ENCODE measurements at places on chromosomes 12 and 14.

DNA sequence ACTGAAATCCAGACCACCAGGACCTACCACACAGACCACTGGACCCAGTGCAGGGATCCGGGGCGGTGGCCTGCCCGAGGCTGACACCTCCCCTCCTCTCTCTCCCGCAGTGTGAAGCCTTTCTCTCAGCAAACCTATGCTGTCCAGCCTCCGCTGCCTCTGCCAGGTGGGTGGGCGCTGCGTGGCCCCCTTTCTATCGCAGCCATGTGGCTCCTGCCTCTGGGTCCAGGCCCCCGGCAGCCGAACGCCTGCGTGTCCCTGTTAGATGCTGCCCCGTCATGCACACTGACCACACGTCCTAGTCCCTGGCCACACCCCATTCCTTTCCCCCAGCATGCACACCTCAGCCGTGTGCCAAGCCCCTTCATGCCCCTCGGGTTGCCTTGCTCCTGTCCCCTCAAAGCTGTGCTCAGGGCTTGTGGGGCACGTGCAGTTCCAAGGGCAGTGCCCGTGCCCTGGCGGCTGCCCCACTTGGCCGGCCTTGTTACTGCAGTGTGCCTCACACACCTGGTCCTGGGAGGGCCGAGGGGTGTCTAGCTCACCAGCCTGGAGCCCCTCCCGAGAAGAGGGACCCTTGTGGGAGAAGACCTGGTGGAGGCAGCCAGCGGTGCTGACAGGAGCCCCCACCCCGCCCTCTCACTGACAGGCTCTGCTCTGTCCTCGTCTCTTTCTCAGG lies 58.0 kb upstream of the TSPAN9 start:
- no peak for DNase-seq

DNA sequence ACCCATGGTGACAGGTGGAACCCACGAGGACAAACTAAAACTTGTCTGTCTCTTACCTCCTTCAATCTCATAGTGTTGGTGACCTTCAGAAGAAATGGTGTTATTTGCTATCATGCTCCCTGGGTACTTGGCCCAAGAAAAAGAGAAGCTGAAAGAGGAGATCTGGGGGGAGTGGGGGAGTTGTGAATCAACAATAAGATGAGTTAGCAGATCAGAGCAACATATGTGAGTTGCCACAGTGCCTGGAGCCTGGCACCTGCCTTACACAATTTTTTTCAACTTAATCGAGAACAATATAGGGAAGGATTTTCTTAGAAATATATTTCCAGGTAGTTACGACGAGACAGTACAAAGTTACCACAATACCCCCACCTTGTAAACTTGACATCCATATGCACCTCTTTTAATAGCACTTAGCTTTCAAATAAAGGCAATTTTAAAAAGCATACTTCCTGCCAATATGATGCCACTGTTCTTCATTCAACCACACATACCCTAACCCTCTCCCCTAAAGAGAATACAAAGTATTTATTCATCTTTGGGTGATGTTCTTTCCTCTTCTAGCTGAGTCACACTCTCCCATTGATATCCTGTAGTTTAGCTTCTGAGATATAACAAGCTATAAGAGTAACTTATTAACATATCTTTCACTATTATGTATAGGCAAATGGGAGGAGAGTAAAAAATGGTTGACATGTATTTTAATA lies 424.1 kb upstream of the OR4E1 start:
- DNase-seq: no peak

DNA sequence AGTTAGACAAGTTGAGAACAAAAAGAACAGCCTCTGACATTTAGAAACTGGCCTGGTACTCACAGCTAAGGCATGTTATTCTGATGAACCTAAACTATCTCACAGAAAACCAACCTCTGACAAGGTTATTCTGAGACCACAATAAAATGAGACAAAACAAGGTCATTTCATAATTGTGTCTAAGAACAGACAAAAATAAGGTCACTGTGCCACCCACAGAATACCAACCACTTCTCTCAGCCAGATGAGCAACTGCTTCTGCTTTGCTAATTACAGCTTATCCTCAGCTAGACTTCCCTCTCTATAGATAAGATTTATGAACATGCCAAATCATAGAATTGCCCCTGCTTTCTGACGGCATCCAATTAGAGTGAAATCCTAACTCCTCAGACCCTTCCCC lies 52.2 kb upstream of the CRACR2A start:
- DNase-seq: no peak

GRCh38 chr14:99548255-99548654 lies 55.8 kb downstream of the CCDC85C start:
- DNase-seq: no peak

DNA sequence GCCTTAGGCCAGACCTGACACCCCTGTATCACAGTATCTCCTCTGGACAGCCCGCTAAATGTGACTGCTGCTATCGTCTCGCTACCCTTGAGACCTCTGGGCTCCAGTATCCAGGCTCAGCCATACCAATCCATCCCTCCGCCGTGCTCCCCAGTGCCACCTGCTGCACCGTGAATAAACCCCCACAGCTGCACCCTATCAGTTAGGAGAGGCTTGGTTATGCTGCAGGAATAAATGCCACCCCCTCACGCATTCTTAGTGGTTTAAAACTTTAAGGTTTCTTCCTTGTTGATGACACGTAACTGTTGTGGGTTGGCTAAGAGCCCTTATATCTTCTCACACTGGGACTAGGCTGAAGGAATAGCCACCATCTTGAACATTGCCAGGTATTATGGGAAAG lies 12.1 kb downstream of the CCDC63 start:
- no peak for DNase-seq

- no peak for DNase-seq
These were observed 106.0 kb downstream of the TXNDC16 start for GRCh38 chr14:52446355-52446754.

DNA sequence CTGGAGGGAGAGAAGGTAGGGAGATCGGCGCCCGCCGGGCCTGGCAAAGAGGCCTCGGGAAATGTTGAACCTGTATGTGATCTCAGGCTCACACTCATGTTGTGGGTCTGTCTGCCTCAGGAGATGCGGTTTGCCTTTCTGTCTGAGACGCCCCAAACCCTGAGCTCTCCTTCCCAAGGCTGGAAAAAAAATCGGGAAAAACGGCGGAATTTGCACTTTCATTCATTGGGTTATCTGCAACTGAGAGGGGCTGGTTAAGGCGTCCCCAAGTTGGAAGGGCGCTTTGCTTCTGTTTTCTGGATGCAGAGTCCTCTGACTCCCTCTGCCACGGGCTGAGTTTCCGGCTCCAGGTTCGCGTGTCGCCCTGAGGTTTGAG lies 5.0 kb upstream of the HOXC9 start:
- no peak for DNase-seq

GRCh38 chr14:59964251-59965007 lies 44.5 kb downstream of the LRRC9 start:
- no peak for DNase-seq

DNA sequence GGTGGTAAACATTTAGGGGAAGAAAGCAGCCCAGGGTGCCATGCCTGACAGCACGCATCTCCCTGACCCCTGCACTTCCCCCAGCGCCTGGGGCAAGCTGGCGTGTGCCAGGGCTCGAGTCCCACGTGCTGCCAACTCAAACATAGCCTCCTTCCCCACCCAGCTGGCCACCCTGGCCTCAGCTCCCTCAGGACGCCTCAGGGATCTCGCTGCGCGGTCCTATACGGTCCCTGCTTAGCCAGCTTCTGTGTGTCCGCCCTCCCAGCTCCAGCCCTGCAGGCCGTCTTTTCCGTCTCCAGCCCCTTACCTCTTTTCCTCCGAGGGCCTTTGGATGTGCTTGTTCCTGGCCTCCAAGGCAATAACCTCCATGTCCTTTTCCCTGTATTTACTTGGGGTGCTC lies 71.0 kb downstream of the TESC start:
- DNase-seq: no peak

DNA sequence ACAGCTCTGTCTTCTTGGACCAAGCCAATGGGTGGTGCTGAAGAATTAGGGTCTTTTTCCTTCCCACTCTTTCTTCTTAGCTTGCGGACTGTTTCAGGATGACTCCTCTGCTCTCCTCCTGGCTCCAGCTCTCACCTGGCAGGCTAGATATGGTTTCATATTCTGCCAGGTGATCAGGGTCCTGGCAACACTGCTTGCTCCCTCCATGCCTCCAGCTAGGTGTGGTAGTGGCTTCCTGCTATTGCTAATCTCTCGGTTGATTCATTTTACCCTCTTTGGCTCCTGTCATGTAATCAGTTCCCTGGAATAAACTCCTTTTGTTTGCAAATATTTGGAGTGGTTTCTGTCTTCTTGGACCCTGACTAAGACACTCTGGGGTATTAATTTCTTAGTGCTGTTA lies 4.3 kb upstream of the GZMH start:
- DNase-seq: no peak

GRCh38 chr12:51845482-51845881 lies 3.0 kb downstream of the FIGNL2 start:
- no peak for DNase-seq

- DNase-seq: peak; percentile 21
These were observed 130.1 kb downstream of the SPTSSA start for GRCh38 chr14:34331728-34332623.

GRCh38 chr14:99205086-99205688 lies 66.8 kb downstream of the BCL11B start:
- DNase-seq: no peak

- DNase-seq: no peak
These were observed 115.4 kb downstream of the BCAT1 start for GRCh38 chr12:24833513-24833912.

- DNase-seq: no peak
These were observed 26.6 kb downstream of the PPP2R5C start for GRCh38 chr14:101788016-101788635.

DNA sequence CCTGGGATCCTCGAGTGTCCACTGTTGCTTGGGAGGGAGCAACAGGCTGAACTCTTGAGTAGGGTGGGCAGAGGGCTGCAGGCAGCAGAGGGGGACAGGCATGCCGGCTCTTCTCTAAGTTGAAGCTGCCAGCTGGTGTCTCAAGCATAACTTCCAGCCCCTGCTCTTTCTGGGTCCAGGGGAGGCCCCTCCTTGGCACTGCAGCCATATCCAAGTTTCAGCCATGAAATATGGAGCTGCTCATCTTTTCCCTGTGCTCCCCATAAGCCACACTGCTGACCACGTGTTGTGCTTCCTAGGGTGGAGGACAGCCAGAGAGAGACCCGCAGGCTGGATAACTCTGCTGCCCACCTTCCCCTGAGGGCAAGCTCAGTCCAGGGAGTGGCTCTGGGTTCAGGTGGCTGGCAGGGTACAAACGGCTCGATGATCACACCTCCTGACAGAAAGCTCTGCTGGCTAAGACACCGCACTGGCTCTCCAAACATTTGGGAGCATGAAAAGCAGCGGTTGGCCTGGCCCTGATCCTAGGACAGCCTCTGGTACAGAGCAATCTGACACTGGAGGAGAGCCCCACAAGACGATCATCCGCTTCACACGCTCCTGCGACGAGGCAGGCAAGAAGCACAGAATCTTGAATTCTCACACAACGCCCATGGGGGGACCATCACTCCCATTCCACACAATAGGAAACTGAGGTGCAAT lies 79.6 kb downstream of the PITPNM2 start:
- DNase-seq: no peak

- no peak for DNase-seq
These were observed 211.5 kb upstream of the CPNE8 start for GRCh38 chr12:39116861-39117260.

GRCh38 chr12:2226641-2227040 lies 173.9 kb downstream of the CACNA1C start:
- DNase-seq: no peak

DNA sequence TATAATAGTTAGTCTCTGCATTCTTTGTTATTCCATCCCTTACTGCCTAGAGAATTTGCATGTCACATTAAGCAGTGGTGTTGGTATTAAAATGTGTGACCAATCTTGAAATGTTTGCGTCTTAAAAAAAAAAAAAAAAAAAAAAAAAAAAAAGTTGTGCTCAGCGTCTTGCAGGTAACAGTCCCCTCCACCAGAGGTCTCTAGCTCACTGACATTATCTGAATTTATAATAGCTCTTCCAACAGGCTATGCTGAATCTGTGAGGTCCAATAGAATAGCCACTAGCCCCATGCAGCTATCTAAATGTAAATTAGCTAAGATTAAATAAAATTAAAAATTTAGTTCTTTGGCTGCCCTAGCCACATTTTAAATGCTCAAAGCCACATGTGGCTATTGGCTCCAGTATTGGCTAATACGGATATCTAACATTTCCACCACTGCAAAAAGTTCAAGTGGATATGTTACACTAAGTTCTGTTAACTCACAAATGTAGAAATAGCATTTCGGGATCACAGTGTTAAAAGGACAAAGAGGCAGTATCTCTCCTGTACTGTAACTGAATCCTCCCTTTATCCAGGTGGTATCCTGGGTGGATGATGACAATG lies 28.7 kb downstream of the NKX2-8 start:
- DNase-seq: no peak

- DNase-seq: no peak
These were observed 1134.4 kb downstream of the GALC start for GRCh38 chr14:86858591-86858990.

- DNase-seq: no peak
These were observed 36.3 kb upstream of the PPM1A start for GRCh38 chr14:60212503-60213371.

GRCh38 chr14:61694830-61695694 lies at the start of gene HIF1A:
TSS of gene HIF1A (plus strand) at chr14:61695513. CDS start at chr14:61695805, 292 bp downstream.
- peak; percentile 82 for DNase-seq

DNA sequence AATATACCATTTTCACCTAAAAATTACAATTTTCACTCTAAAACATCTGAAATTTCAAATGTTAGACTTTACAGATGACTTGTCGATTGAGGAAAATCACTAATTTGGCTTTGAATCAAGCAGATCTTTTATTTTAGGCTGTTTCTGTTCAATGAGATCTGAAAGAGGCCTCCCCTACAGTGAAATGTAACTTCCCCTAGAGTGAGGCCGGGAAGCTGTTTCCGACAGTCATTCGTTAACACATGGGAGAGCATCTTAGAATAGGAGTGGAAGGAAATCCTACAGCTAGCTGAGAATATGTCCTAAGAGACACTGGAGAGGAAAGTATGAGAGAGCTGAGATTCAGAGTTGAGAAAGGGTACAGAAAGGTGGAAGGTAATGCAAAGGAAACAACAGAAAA lies 5.7 kb upstream of the C14orf93 start:
- DNase-seq: no peak

GRCh38 chr12:88328090-88328489 lies 186.0 kb downstream of the TMTC3 start:
- no peak for DNase-seq

DNA sequence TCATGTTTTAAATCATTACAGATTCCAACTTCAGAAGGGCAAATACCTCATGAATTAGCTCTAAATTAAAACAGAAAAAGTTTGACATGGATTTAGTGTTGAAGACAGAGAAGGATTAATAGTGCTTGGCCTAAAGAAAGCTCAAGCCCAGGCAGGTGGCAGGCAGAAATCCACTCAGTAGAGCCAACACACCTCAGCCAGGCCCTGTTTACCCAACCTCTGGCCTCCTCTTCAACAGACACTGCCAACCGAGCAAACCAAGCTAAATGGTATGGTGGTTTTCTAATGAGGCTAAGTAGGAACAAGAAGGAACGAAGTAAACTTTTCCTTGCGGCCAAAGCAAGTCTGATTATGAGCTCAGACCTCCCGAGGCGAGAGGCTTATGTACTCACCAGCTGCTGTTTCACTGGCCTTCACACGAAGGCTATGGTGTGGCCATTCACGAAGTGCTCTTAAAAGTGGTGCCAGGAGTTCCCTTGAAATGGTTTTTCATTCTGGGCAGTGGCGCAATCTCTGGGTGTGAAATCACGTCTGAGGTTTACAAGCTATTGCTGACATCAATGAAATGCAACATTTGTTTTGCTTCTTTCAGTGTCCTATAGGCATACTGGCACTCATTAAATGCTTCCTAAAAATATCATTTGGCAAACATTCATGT lies 124.1 kb upstream of the LGR5 start:
- DNase-seq: no peak

GRCh38 chr14:22613106-22613695 lies 15.1 kb downstream of the ABHD4 start:
- no peak for DNase-seq

Data from GM19239 (cell line).